Activated CD4-positive, alpha-beta T cell treated with anti-CD3 and anti-CD28 coated beads, Interleukin-2, amount 10 ng/mL, durations not matched to agents 7 days and 5 days (primary cell): ENCODE measurements at places on chromosomes 6 and 20. TPM values are rescaled to one million over a fixed set of nuclear protein-coding genes. Genes with fewer than 3 reads are reported as not detected.

CDH22 gene
- not detected for total RNA-seq

ZC3H12D gene
- 10.7 TPM for total RNA-seq

- no peak for DNase-seq
Measured at GRCh38 chr6:44192428-44193041, 24.2 kb upstream of the MYMX start.

DNA sequence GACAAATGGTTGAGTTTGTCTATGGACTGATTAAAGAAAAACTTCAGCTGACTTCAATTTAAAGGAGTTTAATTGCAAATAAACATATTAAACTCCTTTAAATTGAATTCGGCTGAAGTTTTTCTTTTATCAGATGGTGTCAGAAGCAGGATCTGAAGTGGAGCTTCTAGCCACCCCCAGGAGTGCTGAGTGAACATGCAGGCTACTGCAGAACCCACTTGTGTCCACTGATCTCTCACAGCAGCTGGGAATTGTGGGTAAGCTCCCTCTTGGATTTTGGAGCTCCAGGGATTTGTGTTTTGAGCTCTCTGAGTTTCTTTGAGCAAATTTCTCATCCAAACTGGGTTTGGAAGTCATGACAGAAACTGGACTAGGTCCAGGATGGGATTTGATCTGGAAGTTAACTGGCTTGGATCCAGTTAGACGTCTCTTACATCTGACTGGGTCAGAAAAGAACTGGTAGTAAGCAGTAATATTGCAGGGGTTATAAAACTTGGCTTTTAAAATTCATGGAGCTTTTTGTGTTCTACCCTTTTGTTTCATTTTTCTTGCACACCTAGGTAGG, 95.8 kb upstream of the UST start:
- DNase-seq: no peak

DNA sequence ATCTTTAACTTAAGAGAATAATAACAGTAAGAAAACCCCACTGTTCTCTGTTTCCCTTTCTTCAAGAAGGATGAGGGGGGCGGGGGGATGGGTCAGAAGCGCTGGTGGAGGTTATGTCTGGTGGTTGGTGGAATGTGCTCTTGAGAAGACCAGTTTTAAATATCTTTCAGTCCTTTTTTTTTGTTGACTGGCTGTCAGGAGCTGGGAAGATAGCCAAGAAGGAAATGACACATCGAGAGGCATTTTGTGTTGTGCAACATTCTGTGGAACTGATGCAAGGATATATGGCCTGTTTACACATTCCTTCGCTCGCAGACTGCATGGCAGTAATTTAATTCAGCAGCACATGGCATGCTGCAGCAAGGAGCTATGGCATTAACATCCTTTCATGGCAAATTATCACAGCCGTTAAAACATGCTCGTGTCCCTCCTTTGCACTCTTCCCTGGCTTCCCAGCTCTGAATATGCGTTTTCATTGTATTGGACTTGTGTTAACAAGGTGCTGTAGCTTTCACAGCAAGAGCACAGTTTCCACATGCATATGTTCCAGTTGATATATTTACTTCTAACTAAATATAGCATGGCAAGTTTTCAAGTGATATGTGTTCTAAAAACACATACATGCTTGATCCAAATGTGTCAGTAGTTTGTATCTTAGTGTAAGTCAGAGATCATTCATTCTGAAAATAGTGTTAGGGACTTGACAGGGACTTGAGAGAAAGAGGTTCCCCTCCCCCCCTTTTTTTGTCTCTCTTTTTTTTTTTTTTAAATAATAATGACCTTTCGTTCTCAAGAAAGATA, 68.2 kb upstream of the SUPT3H start:
- no peak for DNase-seq

GRCh38 chr20:43102394-43102793, 87.3 kb downstream of the PTPRT start:
- DNase-seq: no peak

PTCRA gene
- total RNA-seq: not detected

GRCh38 chr6:106082735-106083398, 3.3 kb upstream of the PRDM1 start:
- no peak for DNase-seq

GRCh38 chr6:9540534-9541126, 874.2 kb downstream of the TFAP2A start:
- DNase-seq: peak; percentile 23

GRCh38 chr6:79687759-79688158, 56.6 kb downstream of the SH3BGRL2 start:
- no peak for DNase-seq

MLIP gene
- total RNA-seq: not detected

STMND1 gene
- not detected for total RNA-seq

KHDC1 gene
- total RNA-seq: 6.1 TPM

RBM24 gene
- total RNA-seq: not detected

- no peak for DNase-seq
Measured at GRCh38 chr6:52359403-52359802, 2.5 kb upstream of the PAQR8 start.

DNA sequence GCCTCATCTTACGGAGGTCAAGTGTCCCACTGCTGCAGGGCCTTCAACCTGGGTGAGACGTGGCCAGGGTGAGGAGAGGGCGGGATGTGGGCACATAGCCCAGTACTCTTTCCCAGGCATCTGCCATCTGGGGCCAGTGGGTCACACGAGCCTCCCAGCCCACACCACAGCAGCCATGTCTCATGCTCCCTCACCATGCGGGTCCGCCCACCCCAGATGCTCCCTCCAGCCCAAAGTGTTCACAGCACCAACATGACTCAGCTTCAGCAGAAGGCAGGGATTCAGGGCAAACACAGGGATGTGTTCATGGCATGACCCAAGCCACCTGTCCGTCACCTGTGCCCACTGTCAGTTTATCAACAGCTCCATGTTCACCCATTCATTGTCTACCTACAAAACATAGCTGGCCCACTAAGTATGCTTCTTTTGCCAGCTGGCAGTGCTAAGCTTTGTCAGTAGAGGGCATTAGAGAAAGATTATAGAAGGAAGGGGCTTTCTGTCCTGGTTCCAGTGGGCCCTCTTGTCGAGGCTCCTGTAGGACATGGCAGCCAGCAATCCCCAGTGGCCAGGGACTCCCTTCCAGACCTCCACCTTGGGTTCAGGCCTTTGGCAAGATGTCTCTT, 109.2 kb downstream of the FOXF2 start:
- no peak for DNase-seq

GRCh38 chr6:41200296-41200900, 551 bp downstream of the TREML2 start:
- DNase-seq: peak; percentile 88

DNA sequence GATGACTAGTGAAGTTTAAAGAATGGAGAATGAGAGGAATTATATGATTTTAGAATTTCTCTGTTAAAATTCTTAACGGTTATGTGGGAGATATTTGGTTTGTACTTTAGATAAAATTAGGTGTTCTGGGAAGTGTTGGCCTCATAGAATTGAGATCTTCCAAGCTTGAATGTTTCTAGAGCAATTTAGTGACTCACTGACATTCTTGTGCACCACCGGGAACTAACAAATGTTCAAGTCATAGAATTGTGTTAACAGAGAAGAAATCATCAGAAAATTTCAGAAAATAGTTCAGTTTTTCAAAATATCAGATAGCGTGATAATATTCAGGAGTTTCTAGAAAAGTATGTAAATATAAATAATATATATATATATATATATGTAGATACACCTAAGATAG, 67.9 kb upstream of the BMP5 start:
- DNase-seq: no peak

MCUR1 gene
- total RNA-seq: 32.7 TPM

DNA sequence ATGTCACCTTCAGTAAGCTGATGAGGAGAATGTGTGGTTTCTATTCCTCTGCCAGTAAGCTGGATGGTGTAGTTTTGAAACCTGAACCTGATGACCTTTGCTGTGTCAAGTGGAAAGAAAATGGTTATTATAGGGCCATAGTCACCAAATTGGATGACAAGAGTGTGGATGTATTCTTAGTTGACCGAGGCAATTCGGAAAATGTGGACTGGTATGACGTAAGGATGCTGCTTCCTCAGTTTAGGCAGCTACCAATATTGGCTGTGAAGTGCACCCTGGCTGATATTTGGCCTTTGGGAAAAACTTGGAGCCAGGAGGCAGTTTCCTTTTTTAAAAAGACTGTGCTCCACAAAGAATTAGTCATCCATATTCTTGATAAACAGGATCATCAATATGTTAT, 2.0 kb downstream of the TDRD6 start:
- DNase-seq: no peak

- no peak for DNase-seq
Measured at GRCh38 chr20:49631856-49632418, 64.0 kb upstream of the PTGIS start.

GJA10 gene
- not detected for total RNA-seq

KLHDC3 gene
- 64.7 TPM for total RNA-seq

DNA sequence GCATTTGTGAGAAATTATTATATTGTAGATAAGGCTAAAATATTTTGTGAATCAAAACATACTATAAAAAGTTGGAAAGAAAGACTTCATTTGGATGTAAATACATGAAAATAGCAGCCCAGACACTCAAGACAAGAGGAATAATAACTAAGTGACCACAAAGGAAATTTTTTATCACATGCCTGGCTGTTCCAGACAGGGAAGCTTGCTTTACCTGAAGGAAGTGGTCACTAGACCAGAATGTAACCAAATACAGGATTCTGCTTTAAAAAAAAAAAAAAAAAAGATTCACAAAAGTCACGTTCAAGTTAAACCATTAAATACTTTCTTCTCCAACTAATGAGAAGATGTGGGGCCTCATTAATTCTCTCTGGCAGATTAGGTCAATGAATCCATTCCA, 9.3 kb upstream of the HLA-DQB2 start:
- no peak for DNase-seq

GRCh38 chr20:5390720-5391119, 74.0 kb upstream of the PROKR2 start:
- DNase-seq: no peak

GRCh38 chr6:117463762-117464665, 18.5 kb upstream of the DCBLD1 start:
- no peak for DNase-seq

DNA sequence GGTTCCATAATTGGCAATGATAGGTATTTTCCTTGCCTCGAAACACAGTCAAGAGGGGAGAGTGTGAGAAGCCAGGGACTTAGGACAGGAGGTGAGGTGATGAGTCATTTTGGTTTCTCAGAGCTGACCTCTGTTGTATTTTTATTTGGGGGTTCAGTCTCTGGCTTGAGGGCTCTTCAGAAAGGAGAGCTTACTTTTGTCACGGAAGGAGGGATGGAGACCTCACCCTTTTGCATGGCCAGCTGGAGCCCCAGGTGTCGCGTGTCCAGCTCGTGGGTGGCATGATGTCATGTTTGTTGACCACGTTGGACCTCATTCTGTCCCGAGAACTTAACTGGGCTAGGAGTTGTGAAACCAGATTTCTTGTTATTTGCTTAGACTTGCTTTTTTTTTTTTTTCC, 293.9 kb downstream of the QKI start:
- DNase-seq: no peak

DNA sequence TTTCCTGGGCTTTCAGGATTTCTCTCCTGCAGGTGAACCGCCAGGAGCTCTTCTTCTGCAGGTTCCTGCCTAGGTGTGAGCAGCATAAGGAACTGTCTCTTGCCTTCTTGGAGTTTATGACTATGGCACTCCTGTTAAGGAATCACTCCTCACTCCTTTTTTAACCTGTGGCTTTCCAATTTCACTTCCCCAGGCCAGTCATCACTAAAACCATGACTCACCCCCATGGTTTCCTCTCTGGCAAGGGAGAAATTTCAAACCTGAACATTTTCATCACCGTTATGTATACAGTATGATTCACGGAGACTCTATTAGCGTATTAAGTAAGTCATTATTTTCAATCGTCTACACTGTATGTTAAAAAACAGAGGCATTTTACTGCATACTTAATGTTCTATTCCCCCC, 78.2 kb upstream of the ARID1B start:
- no peak for DNase-seq

DNA sequence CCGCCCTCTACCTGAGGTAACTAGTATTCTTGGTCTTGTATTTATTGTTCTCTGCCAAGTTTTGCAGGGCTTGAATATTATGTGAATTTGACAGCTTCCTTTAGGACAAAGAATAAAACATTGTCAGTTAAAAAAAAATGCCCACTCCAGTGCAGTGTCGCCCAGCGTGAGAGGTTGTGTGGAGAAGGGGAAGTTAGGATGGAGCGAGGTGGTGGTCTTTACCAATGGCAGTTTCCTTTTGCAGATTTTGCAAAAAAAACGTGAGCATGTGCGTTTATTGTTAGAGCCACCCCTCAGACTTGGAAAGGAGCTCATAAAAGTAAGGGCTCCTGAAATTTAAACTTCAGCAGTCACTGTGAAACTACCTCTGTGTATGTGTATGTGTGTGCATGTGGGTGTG, 28.3 kb downstream of the UST start:
- no peak for DNase-seq

CGA gene
- not detected for total RNA-seq

SIRPD gene
- 0.27 TPM for total RNA-seq

DNA sequence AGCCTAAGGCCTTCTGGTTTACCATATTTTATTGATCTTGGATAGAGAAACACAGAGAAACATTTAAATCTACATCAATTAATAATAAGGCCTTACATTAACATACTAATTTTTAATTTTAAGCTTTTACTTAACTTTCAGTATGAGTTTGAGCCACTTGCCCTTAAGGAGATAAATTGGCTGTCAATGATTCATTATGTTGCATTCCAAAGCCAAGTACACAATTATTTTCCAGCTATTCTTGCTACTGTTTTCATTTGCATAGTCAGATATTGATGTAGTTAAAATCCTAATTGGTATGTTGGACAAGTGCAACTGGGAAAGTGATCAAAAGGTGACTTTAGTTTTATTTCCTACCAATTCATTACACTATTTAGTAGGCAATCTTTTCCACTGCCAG, 58.2 kb downstream of the MOCS1 start:
- DNase-seq: no peak

DNA sequence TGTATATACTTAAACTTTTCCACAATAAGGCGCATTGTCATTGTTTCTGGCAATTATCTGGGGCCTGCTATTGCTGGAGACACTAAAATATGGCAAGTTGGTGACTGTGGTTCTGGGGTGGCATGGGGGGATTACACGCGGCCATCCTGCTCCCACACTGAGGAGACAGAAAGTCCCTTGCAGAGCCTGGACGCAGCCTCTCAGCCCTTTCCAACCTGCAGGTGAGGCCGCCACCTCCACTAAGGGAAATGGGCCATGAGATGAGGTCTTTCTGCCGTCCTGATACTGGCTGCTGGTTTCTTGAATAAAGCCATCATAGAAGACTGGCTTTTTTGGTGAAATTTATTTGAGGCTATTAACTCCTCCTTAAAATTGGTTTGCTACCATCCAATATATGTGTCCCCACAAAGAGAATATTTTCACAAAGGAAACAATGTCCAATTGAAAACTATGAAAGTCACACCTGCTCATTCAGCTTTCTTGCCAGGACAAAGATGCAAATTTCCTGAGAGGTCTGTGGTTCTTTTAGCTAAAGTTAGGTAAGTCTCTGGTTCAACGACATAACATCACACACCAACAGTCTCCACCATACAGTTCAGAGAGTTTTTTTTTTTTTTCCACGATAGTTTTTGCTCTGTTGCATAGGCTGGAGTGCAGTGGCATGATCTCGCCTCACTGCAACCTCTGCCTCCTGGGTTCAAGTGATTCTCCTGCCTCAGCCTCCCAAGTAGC, 13.0 kb downstream of the TXNDC5 start:
- no peak for DNase-seq

- DNase-seq: no peak
Measured at GRCh38 chr6:43810965-43811732, 41.1 kb downstream of the VEGFA start.

C4A gene
- 4.2 TPM for total RNA-seq
